ENCODE measurements at places on chromosomes 7 and 10.

DNA sequence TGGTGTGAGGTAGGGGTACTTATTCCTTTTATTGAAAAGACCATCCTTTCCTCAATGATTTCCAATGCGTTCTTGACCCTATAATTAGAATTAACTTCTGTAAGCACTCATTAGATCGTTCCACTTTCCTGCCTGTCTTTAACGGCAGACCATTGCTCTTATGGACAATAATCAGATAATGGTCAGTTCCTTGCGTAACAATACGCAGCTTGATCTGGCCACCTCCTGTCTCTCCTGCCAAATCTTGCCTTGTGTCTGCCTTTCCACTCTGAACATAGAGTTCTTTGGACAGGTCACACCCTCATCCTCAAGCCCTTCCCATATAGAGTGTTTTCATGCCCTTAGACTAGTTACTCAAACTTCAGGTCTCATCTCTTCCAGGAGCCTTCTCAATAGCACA is 2.4 kb upstream of the WIPI2 start:
- no peak for DNase-seq

GRCh38 chr10:86728056-86728455 is 28.4 kb upstream of the BMPR1A start:
- no peak for DNase-seq

- DNase-seq, result no peak
Observed at GRCh38 chr10:50640238-50640637, 16.5 kb upstream of the SGMS1 start.

GRCh38 chr10:110498982-110499795 is 1.5 kb downstream of the DUSP5 start:
- no peak for DNase-seq

GRCh38 chr10:101561068-101561915 is 26.8 kb downstream of the POLL start:
- no peak for DNase-seq

DNA sequence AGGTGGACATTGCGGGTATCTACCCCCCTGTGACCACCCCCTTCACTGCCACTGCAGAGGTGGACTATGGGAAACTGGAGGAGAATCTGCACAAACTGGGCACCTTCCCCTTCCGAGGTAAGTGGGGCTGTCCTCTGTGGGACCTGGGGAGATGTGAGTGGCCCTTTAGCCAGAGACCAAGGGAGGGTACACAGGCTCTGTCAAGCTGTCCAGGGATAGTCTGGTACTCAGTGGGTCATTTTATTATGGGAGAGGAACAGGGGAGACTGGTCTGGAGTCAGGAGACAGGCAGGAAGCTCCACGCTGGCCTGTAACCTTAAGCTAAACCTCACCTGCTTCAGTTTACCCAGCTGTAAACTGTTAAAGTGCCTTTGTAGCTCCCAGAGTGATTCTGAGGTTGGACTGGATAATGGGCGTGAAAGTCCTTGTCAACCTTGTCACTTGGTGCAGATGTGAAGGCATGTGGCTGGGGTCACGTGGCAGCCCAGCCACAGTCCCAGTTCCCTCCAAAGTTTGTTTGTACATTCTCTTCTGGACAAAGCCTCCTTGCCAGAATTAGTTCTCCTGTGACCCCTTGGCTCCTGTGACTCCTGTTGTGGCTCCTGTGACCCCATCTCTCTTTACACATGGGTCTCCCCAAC is 729 bp downstream of the HOGA1 start:
- no peak for DNase-seq

- no peak for DNase-seq
Observed at GRCh38 chr7:151690606-151691005, 170.9 kb upstream of the RHEB start.

DNA sequence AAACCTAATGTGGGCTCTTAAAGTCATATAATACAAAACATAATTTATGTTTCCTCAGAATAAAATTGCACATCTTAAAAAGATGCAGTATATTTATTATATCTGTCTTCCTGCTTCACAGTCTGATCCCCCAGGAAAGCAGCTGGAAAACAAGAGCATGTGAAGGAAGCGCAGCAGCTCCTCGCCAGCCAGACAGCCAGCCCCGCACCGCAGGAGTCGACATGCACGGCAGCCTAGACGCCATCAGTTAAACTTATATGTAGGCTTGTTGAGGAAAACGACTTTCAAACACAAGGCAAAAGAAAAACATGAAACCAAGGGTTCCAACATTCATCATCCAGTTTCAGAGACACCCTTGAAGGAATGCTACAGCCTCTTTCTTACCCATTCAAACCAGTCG is 59.0 kb downstream of the PAXIP1 start:
- DNase-seq, result no peak

- no peak for DNase-seq
Observed at GRCh38 chr7:37311355-37311754, 137.3 kb downstream of the ELMO1 start.

- no peak for DNase-seq
Observed at GRCh38 chr7:24902276-24902675, 77.7 kb downstream of the OSBPL3 start.

GRCh38 chr10:45580371-45581215 is 92.0 kb downstream of the ZFAND4 start:
- no peak for DNase-seq

- no peak for DNase-seq
Observed at GRCh38 chr10:102468683-102469082, 17.3 kb upstream of the C10orf95 start.

GRCh38 chr10:86775056-86775869 is 18.8 kb downstream of the BMPR1A start:
- DNase-seq, result no peak

- no peak for DNase-seq
Observed at GRCh38 chr10:120539076-120539475, 82.0 kb downstream of the PLPP4 start.

GRCh38 chr7:105250239-105250638 is 138.5 kb downstream of the SRPK2 start:
- no peak for DNase-seq

- DNase-seq, result no peak
Observed at GRCh38 chr7:94398841-94399240, 4.1 kb downstream of the COL1A2 start.

GRCh38 chr10:1408651-1409367 is 328.5 kb downstream of the ADARB2 start:
- no peak for DNase-seq

DNA sequence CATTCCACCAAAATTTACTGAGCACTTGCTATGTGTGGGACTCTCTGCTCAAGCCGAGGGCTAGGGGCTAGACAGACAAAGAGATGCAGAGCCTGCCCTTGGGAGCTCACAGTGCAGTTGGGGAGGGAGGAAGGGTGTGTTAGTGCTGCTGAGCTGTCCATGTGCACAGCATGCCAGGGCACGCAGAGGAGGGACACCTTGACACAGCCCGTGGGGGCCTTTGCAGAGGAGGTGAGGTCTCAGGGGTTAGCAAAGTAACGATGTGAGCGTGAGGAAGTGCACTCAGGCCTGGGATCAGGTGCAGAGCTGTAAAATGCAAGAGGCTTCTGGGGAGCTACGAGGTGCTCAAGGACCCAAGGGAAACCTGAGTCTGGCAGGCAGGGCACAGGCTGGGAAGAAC is 16.3 kb downstream of the PRKCQ start:
- no peak for DNase-seq

- DNase-seq, result no peak
Observed at GRCh38 chr7:55060085-55060484, 41.3 kb downstream of the EGFR start.

GRCh38 chr10:126222736-126223511 is 165.4 kb downstream of the ADAM12 start:
- no peak for DNase-seq

- no peak for DNase-seq
Observed at GRCh38 chr10:31739711-31740110, 188.9 kb downstream of the ARHGAP12 start.

GRCh38 chr10:105210546-105210945 is 569.5 kb downstream of the SORCS3 start:
- DNase-seq, result no peak

Data from NCI-H446 (cell line).